Thoracic aorta (tissue), 2 donors: ENCODE measurements at places on chromosomes 1 and 21.

DNA sequence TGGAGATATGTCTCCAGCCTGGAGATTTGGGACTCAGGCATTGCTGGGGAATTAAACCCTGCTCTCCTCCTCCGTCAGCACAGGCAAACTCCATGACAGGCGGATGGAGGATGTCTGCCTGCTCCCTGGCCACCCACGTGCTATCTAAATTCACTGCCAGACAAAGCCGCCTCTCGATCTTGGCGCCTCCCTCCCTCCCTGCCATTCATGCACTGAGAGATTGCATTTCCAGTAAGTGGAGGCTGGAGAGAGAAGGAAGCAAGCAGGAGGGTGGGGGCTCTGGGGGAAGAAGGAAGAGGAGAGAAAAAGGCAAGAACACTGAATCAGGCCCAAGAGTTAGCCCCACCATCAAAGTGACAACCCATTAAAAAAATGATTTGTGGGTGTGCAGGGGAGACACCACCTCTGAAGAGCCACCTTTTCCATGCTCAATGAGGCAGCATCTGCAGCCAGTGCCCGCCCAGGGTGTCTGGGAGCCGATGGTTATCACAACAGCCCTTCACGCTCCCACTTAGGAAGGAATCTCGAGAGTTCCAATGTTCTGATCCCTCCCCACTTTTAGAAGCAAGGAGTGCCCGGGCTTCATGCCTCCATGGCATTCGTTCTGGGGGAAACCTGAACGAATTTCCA is 183.0 kb downstream of the HIVEP3 start:
- no peak for DNase-seq

- no peak for DNase-seq
Measured at GRCh38 chr1:159121526-159121925, 45.0 kb upstream of the AIM2 start.

GRCh38 chr1:44501047-44501890 is 96.2 kb downstream of the RNF220 start:
- DNase-seq = no peak

DNA sequence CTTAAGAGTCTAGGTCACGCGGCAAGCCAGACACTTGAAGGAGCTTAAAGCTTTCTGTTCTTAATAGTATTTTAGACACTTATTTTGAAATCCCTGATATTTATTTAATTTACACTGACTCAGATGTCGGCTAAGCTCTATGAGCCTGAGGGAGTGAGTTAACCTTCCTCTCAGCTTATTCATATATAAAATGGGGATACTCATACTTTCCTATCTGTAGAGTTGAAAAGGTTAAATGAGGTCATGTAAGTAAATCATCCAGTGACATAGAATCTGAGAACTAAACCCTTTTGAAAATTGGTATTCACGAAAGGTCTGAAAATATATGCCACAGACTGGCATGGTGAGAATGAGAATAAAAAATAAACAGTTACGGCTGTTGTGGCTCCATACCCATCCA is 1.4 kb upstream of the GPR161 start:
- no peak for DNase-seq

DNA sequence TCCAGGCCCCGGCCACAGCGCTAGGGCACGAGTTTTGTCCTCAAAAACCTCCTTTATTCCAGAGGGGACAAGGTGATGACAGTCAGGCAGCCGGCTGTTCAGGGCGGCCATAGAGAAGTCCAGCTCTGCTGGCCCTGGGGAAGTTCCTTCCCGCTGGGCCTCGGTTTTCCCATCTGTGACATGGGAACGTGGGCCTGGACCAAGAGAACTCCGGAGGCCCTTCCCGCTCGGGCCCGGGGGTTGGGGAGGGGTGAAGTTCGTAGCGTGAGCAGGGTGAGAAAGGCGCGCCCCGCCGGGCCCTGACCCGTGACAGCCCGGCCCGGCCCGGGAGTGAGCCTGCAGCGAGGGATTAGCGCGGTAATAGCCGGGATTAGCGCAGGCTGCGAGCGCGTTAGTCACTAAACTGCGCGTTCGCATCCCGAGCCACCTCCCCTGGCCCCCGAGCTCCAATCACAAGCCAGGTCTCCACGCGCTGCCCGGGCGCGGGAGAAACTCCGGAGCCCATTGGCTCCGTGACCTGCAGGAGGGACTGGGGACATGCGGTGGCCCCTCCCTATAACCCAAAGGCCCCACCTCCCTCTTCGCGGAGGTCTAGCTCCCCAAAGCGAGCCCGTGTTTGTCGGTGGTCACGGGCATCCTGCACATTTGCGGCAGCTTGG is 29.8 kb upstream of the PADI2 start:
- no peak for DNase-seq
